ENCODE measurements at places on chromosomes 11 and 22. TPM values are rescaled to one million over a fixed set of nuclear protein-coding genes. Genes with fewer than 3 reads are reported as not detected.

The PATE2 gene
- not detected for total RNA-seq

The CSF2RB gene
- 17.4 TPM for total RNA-seq

The VSIG10L2 gene
- total RNA-seq: not detected

The CYB5R2 gene
- 1.5 TPM for total RNA-seq

The OR5I1 gene
- total RNA-seq: not detected

The GNG3 gene
- total RNA-seq: not detected

The LINC01488 gene
- not detected for total RNA-seq

The TNNT3 gene
- total RNA-seq: 5.1 TPM

The AQP11 gene
- 0.10 TPM for total RNA-seq

The FGF4 gene
- not detected for total RNA-seq

The F2 gene
- total RNA-seq: not detected

The OLFML1 gene
- not detected for total RNA-seq

The CCDC73 gene
- not detected for total RNA-seq

The YWHAH gene
- 73.8 TPM for total RNA-seq

The CLTCL1 gene
- total RNA-seq: 1.7 TPM

The ANO3 gene
- total RNA-seq: not detected
